Hematopoietic multipotent progenitor cell treated with erythropoietin and hydrocortisone succinate and interleukin-3 and kit ligand, for 6 days (in vitro differentiated cells): ENCODE measurements at places on chromosomes 6 and 20.
A peak's percentile ranks its signal among the peaks of the same experiment; 100 is the strongest.

- DNase-seq: no peak
Observed at GRCh38 chr6:12709556-12710232, 6.9 kb upstream of the PHACTR1 start.

- DNase-seq: peak; percentile 66
Observed at GRCh38 chr20:5608442-5609161, 141.6 kb upstream of the SHLD1 start.

GRCh38 chr6:41780551-41781365 lies at the start of gene PRICKLE4:
Gene PRICKLE4, plus strand, starts transcription at chr6:41780782. Its CDS starts 2,692 bp downstream, at chr6:41783474.
- DNase-seq: peak; percentile 62

DNA sequence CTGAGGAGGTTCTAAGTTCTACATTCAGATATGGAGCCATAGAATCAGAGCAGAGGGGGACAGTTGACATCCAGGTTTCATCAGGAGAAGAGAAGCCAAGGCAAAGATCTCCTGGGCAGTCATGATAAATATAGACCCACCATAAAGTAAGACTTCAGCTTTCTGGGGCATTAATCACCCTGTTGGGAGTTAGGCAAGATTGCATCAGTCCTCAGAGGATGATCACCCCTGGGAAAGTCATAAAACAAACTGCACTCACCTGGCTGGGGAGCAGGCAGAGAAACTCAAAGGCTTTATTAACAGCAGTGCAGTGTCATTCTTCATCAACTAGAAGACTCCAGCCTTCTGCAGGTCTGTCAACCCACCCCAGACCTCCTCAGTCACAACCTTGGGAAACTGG lies 301.3 kb upstream of the JARID2 start:
- DNase-seq: no peak

- DNase-seq: peak; percentile 22
Observed at GRCh38 chr6:144667532-144668503, 382.7 kb downstream of the UTRN start.

DNA sequence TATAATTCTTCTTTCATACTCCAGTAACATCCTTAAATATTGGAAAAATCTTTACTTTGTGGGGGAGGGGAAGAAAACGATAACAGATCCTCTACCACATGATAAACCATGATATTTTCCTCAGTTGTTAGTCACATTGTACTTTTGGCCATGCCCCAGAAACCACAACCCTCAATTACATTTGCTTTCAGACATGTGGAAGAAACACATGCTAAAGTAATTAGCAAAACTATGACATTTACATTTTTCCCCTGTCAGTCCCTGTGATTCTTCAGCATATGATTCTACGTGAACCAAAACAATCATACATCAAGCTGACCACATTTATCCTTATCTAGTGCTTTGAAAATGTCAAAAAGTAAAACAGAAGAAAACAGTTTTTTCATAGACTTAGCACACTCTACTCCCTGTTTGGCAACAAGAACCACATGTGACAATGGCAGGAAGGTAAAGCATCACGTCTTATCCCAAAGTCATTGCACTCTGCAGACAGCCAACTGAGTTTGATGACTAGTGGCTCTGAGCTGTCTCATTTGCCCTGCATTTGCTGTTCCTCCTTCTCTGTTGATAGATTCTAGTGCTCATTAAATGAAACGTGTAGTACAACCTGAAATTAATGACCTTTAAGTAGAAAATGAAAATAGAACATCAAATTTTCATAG lies 505.8 kb upstream of the MARCKS start:
- DNase-seq: peak; percentile 23

- DNase-seq: no peak
Observed at GRCh38 chr6:18019539-18020534, 32.4 kb upstream of the KIF13A start.

GRCh38 chr6:30769088-30769852 lies 24.9 kb upstream of the IER3 start:
- DNase-seq: peak; percentile 74

GRCh38 chr6:18562726-18563125 lies 175.6 kb downstream of the RNF144B start:
- DNase-seq: no peak

DNA sequence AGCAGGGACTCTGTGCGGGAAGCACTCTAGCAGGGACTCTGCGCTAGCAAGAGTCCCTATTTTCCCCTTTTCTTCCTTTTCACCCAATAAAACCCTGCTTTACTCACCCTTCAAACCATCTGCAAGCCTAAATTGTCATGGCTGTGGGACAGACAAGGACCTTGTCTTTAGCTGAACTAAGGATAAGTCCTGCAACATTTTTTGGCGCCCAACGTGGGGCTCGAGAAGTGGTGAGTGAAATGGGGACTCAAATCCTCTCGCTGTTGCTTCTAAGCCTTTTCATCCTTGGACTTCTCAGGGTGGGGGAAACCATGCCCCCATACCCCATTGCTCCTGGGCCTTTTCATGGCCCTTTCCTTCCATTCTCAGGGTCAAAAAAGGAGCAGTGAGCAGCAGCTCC lies 46.4 kb downstream of the IMPG1 start:
- peak; percentile 14 for DNase-seq

DNA sequence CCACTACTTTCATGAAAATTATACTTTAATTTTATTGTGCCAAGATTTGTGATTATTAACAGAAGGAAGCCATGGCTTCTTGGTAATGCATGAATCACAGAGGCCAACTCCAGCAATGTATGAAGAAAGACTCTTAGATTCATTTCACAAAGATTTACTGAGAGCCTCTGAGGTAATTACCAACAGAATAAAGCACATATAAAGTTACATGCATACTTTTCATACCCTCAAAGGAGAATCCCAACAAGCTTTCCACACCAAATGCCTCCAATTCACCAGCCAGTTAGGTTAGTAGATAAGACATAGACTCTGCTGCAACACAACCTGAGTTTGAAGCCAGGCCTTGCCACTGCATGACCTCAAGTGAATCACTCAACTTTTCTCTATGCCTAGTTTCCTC lies 41.9 kb downstream of the HBS1L start:
- no peak for DNase-seq

DNA sequence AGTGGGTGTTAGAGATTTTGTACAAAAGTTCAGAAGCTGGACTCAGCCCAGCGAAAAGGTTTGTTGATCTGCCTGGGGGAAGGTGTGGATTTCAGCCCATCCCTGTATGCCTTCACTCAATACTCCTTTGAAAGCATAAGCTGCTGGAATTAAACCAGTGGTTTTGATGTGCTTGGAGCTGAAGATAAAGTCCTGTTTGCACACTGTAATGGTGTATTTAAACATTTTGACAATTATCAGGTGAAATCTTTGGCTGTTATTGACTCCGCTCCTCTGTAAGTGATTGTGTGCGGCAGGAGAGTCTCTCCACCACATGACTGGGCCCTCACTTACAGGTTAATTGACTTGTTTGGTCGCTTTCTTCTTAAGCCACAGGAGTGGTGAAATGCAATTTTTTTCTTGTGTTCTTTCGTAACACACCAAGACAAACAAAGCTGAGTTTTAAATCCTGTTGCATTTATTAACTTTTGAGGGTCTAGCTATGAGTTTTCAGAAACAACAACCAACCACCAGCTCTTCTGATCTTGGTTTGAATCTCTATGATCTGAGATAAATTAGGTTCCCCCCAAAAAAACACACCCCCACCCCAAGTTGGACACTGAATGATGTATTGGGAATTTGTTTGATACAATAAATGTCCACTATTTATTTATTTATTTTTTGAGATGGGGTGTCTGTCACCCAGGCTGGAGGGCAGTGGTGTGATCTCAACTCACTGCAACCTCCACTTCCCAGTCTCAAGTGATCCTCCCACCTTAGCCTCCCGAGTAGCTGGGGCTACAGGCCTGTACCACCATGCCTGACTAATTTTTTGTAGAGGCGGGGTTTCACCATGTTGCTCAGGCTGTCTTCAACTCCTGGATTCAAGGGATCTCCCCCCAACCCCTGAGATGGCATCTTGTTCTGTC lies 46.3 kb upstream of the NCOA3 start:
- DNase-seq: no peak

GRCh38 chr6:118708744-118709143 lies 57.4 kb upstream of the CEP85L start:
- no peak for DNase-seq

- no peak for DNase-seq
Observed at GRCh38 chr6:113011801-113012200, 664.7 kb downstream of the RFPL4B start.

- no peak for DNase-seq
Observed at GRCh38 chr6:146335336-146335735, 208.3 kb upstream of the RAB32 start.

GRCh38 chr6:44624936-44625573 lies 237.5 kb downstream of the CDC5L start:
- DNase-seq: no peak

- no peak for DNase-seq
Observed at GRCh38 chr6:155033021-155033791, 38.1 kb downstream of the TIAM2 start.

GRCh38 chr6:97460394-97461080 lies 177.5 kb upstream of the MMS22L start:
- no peak for DNase-seq

GRCh38 chr20:22460231-22460630 lies 124.1 kb downstream of the FOXA2 start:
- no peak for DNase-seq

DNA sequence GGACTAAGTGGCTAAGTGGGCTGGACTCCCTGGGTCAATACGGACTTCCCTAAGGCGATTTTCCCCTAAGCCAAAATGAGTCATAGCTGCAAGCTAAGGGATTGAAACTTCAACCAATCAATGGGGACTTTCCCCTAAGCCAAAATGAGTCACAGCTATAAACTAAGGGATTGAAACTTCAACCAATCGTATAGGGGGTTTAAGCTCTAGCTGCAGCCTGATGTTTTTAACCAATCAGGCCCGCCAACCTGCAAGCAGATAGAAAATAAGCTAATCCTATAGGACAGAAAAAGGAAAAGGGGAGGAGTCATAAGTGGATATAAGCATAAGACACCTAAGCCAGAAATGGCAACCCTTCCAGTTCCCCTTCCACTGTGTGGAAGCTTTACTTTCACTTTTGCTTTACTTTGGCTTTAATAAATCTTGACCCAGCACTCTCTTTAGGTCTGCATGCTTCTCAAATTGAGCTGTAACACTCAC lies 655.0 kb upstream of the HS3ST5 start:
- no peak for DNase-seq

GRCh38 chr6:118876198-118876597 lies 17.8 kb upstream of the ASF1A start:
- no peak for DNase-seq

GRCh38 chr6:113168057-113168456 lies 689.1 kb upstream of the MARCKS start:
- no peak for DNase-seq

- no peak for DNase-seq
Observed at GRCh38 chr6:133965817-133966360, 12.9 kb downstream of the TBPL1 start.

GRCh38 chr6:56370561-56371211 lies 123.3 kb upstream of the COL21A1 start:
- peak; percentile 46 for DNase-seq

GRCh38 chr6:135901774-135902524 lies 50.4 kb downstream of the PDE7B start:
- no peak for DNase-seq

DNA sequence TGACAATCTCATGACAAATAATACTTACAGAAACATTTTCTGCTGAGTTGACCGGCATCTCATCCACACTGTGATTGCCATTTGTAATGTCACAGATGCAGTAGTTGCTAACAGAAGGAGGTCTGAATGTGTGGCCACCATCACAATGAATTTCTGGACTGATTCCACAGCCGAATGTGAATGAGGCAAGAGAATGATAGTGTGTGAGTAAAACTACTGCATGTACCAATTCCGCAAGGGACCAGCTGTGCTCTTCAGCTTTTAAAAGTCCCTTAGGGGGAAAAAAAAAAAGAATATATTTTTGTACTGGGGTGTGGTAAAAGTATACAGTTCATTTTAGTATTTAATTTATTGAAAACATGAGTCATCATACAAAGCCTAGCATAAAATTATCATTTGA lies 96.2 kb downstream of the SESN1 start:
- DNase-seq: no peak

GRCh38 chr6:106339334-106340029 lies 13.9 kb upstream of the ATG5 start:
- DNase-seq: peak; percentile 87

- no peak for DNase-seq
Observed at GRCh38 chr20:50456452-50457324, 53.5 kb upstream of the PTPN1 start.

DNA sequence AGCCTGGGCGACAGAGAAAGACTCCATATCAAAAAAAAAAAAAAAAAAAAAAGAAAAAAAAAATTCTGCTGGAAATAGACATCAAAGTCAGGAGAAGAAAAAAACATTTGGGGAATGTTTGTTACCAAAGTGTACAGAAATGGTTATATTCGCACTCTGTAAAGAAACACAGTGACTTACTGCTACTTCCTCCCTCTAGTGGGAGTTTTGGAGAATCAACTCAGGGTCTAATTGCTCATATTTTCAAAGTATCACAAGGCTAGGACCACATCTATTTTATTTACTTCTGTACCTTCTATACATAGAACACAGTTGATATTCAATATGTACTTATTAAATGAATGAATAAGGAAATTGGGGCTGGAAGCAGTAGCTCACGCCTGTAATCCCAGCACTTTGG lies 24.4 kb downstream of the ARG1 start:
- peak; percentile 38 for DNase-seq
